ENCODE measurements at places on chromosomes 1 and 21.
A peak's percentile ranks its signal among the peaks of the same experiment; 100 is the strongest.

DNA sequence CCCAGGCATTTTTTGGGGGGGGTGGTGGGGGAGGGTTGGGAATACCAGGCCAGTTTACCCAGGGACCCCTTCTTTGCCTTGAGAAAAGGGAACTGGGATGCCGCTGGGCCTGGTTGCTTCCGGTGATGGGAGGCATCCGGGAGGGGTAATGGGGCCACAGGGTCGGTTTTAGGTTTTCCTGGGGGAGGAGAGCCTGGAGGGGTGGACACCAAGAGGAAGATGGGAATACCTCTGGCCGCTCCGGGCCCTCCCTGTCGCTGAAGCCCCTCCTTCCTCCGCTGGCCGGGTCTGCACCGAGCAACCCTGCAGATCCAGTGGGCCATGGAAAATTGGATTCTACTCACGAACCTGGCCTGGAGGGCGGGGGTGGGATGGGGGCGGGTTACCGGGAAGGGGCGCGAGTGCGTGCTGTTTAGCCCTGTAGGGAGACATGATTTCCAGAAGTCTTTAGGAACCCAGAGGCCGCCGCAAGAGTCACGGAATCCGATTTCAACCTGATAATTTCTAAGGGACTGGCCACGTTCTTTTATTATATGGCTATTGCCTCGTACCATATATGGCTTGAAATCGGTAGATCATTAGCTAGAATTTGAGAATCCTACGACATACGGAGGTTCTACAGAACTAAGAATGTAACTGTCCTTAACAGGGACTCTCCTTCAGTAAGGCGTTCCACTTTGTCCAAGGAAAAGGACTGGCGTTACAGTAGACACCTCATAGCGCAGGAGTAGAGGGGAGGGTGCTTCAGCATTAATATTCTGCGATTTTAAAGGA, 749 bp downstream of the AKIRIN1 start:
- DNase-seq = no peak

- DNase-seq = no peak
These were observed 263.5 kb upstream of the PLD5 start for GRCh38 chr1:242787968-242788367.

- DNase-seq = no peak
These were observed 72.4 kb downstream of the ELAVL4 start for GRCh38 chr1:50181027-50181663.

DNA sequence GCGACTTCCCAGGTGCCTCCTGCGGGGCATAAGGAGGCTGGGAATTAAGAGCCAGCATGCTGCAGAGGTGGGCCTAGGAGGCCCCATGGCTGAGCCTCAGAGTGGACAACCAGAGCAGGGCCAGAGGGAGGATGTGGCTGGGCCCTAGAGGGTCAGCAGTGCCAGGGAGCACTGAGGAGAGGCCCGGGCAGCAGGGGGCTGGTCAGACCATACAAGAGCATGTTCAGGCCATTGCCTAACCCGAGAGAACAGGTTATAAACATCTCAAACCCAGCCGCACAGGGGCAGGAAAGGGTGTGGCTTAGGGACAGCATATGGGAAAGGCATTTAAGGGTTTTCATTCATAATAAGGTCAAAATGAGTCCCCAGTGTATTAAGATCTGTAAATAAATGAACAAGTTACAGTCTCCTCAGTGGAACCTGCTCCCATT, 51.1 kb downstream of the IER5 start:
- DNase-seq = no peak

DNA sequence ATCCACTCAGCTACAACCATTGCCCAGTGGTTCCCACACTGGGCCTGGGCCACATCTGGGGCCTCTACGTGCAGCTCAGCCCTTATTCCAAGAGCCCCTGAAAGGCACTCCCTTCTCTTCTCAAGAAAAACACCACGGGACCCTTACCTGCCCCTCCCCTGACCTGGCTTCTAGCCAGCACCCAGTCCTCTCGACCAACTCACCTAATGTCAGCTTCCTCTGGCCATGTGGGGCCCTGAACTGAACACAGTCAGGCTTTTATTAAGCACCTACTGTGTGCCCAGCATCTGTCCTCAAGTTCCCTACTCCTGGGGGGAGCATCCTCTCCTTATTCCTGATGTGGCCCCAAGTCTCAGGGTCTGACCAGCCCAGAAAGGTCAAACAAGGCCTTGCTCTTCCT, 208.4 kb downstream of the MATN1 start:
- no peak for DNase-seq

- DNase-seq = no peak
These were observed 5.8 kb downstream of the BCL9 start for GRCh38 chr1:147547065-147547464.

- no peak for DNase-seq
These were observed 53.4 kb upstream of the ATP5PO start for GRCh38 chr21:33968995-33969348.

- DNase-seq = no peak
These were observed 92.5 kb downstream of the SCMH1 start for GRCh38 chr1:41149570-41149969.

GRCh38 chr1:218164111-218164929, 120.8 kb upstream of the RRP15 start:
- DNase-seq = peak; percentile 0

- DNase-seq = no peak
These were observed 116.4 kb upstream of the HOOK1 start for GRCh38 chr1:59698386-59698785.

- DNase-seq = no peak
These were observed 46.9 kb downstream of the CD34 start for GRCh38 chr1:207863893-207864535.

DNA sequence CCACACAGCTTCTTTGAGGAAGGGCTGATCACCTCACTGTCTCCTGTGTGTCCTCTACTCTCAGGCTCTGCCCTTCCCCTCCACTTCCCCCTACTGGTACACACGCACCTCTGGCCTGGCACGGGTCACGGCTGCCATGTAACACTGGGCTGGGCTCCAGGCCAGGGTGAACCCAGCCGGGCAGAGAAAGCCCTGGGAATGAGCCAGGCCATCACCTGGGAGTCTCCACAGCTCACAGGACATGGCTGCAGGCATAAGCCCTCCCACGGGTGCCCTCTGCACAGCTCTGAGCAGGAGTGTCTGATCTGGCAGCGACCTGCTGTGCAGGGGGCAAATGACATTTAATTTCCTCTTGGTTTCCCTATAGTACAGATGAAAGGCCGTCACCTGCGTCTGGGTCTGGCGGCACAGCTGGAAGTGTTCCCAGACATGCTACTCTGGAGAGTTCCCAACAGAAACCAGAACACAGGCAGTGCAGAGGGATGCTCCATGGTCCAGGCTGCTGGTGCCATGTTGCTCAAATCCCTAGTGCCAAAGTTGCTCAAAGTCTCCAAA, 61.2 kb downstream of the ERI3 start:
- DNase-seq = no peak

GRCh38 chr1:7610936-7611335, 160.2 kb upstream of the VAMP3 start:
- DNase-seq = no peak

DNA sequence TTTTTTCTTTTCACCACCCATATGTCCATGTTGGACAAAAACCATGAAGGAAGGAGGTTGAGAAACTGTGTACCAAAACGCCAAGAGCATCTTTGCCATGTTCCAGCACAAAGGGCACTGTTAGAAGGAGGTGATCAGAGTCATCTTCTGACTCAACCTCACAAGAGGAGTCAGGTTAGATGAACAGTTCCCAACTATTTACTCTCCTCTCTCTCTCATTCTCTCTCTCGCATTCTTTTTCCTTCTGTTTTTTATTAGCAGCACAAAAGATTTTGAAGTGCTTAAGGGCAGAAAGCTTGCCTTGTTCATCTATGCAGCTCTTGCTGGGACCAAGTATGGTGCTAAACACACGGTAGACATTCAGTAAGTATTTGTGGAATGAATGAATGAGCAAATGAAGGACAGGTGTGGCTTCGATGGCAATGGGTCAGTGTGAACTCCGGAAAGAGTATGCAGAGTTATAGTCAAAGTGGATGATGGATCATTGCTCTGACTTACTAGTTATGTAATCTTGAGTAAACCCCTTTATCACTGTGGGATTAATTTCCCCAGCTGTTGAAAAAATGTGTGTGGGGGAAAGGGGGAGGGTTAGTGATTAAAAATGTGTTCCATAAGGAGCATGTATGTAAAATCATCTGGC, 33.9 kb downstream of the DDR2 start:
- DNase-seq = no peak

DNA sequence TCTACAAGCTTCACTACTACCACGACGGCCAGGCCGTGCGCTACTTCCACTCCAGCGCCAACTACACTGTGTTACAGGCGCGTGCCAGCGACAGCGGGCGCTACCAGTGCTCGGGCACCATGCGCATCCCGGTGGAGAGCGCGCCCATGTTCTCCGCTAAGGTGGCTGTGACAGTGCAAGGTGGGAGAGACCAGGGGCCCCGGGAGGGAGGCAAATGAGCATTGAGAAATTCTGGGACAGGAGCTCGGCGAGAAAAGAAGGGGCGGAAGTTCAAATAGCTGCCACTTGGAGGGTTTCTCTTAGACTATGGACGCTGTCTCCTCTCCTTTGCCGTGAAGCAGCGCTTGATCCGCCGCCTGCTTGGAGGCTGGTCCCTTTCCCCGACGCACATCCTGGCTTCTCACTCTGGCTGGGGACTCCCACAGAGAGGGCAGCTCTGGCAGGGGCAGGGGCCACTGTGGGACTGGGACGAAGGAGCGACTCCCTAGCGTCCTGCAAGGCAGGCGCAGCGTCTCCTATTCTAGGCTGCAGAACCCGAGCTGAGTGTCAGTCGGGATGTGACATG, 4.6 kb downstream of the FCRLB start:
- peak; percentile 8 for DNase-seq
